ENCODE measurements at places on chromosomes 4 and X.

DNA sequence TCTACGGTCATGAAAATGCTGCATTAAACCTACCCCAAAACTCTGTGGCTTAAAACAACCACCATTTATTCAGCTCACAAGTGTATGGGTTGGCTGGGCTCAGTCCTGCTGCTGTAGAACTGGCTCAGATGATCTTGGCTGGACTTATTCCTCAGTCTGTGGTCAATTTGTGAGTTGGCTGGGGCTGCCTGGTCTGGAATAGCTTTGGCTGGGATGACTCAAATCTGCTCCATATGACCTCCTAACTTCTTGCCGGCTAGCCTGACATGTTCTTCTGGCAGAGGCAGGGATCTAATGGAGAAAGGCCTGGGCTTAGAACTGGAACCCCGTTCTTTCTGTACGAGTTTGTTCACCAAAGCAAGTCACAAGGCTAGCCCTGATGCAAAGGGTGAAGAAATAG is 71.7 kb downstream of the CFAP299 start:
- peak; percentile 41 for DNase-seq

GRCh38 chr4:163544407-163545038 is 50.0 kb downstream of the TMA16 start:
- peak; percentile 49 for DNase-seq

DNA sequence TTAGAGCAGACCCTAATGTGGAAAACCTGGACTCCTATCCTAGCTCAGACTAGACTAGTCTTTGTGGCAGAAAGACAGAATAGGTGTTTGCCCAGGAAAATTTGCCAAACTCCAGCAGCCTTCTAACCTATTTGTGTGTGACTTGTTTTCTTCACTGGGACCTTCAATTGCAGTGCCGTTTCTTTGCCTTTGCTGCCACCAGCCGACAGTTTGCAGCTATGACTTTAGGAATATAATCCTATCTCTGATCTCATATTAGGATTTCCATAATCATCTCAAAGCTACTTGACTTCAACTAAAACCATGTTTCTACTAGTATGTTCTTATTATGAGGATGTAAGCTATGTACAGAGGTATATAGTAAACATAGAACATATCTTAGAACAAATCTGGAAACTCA is 60.2 kb upstream of the PGAM4 start:
- peak; percentile 7 for DNase-seq

- DNase-seq = peak; percentile 60
These were observed 207.9 kb upstream of the FAM241A start for GRCh38 chr4:111937368-111937767.

DNA sequence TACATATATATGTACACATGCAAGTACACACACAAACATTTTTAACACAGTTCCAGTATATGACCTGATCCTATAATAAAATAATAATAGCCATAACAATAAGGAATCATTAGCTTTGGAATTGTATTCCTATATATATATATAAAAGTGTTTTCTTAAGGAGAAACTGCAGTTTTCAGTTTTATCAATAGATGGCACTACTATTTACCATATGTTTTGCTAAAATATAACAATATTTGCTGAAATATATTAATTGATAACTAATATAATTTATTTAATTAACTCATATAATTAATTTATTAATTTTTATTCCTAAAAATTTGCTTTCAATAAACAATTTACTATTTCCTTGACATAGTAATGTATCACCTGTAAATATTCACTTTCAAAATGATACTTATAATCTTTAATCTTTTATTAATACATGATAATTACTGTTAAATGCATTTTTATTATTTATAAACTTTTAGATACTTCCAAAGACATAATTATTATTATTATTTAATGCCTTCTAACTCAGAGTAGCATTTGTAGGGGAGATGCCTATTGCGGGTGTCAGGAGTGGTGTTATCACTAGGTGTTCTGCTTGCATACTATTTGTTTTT is 599.5 kb downstream of the FSTL5 start:
- no peak for DNase-seq

DNA sequence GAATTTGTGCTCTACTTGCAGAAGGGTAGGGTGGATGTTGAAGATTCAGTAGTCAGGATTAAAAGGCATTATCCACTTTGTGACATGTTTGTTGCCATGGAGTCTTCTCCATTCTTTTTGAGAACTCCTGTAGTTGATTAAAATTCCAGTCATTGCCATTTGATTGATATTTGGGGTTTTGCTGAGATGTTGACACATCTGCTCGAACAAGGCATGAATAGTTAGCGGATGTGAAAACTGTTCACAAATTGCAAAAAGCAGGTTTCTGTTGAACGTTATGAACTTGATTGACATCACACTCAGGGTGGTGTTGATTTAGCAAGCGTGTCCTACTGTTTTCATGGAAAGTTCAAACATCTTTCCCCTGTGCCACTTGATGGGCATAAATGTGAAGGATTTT is 16.9 kb downstream of the LIMCH1 start:
- DNase-seq = no peak

DNA sequence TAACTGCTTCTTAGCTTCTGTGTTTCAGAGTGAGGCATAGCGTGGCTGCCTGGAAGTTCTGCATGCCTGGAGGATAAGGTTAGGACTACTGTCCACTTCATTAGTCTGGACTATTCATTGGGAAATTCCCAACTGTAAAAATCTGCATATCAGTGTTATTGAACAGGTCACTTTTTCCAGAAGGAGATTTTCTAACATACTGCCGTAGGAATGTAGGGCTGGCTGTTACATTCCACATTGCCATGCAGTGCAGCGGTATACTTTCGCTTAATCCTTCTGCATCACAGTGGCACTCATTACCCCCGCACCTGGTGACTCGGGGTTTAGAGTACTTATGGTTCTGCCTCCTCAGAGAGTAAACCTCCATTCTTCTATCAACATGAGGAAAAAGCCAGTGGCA is 104.6 kb downstream of the NPFFR2 start:
- DNase-seq = no peak

GRCh38 chr4:153217440-153217839 is 13.2 kb downstream of the TRIM2 start:
- peak; percentile 85 for DNase-seq

Measured in fibroblast of skin of abdomen (primary cell).